ENCODE measurements at places on chromosomes 12 and 14.

DNA sequence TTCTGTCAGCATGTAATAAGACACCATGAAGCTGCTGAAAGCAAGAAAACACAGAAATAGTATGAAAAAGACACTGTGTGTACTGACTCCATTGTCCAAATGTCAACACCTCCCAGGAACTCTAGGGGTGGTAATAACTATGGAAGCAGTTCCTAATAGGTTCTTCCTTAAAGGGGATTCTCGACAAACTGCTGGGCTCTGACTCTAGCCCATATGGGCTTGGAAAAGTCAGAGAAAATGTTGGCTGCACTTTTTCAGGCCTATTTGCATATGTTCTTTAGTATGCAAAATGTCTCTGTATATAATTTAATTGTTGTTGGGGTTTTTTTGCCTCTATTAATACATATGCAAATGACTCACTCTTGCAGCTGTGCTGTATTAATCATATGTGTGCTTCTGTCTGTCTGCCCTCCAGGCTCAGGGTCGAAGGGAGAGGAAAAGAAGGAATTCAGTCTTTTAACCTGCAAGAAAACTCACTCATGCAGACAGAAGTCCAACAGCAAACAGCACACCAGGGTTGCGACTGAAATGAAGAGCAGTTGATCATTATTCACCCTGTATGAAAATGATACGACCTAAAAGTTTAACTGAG, 317.6 kb downstream of the SOX5 start:
- no peak for DNase-seq

DNA sequence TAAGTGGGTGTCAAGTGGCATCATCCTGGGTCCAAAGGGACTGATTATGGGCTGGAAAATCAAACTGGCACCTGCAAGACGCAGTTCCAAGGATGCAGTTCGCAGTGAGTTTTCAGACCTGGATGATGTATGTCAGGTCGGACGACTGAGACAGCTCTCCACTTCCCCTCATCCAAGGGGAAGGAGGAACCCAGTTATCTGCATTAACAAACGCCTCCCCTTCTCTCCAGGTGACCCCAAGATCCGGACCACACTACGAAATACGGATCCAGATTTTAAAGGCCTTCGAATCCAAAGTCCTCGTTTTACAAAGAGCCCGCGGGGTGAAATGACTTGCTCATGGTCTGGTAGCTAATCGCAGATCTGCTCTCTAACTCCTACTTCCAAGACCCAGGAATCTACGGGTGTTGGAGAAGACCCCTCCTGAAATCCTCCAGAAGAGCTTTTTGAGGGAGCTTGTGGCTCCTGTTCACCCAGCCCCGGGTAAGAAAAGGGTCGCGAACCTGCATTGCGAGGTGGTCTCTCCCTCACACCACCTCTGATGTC, 460 bp upstream of the SYNE2 start:
- no peak for DNase-seq

- DNase-seq = no peak
Observed at GRCh38 chr14:32075672-32076277, 1.3 kb upstream of the ARHGAP5 start.

GRCh38 chr12:67980391-67980790, 8.9 kb upstream of the IFNG-AS1 start:
- DNase-seq = no peak

GRCh38 chr12:111705672-111706071, 19.8 kb downstream of the ACAD10 start:
- DNase-seq = no peak

DNA sequence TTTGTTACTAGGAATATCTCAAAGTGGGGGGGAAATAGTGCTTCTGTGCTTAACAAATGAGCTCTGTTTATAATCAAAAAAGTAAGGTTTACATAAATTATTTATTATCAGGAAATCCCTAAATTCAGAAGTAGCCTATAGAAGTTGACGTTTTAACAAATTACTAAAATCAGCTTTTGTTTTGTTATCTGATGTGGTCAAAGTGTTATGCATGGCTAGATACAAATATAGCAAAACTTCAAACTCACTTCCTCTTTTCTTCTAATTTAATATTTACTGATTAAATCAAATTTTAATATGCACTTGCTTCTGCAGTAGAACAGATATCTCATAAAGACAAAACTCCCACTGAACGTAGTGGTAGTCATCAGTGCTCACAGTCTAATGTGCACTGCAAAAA, 47.5 kb downstream of the GARIN6 start:
- no peak for DNase-seq

GRCh38 chr14:53032838-53033390, 82.1 kb upstream of the FERMT2 start:
- DNase-seq = no peak

GRCh38 chr12:94488463-94488862, 28.8 kb upstream of the CEP83 start:
- DNase-seq = no peak

- no peak for DNase-seq
Observed at GRCh38 chr14:54809767-54810166, 92.9 kb downstream of the GCH1 start.

GRCh38 chr12:2613326-2614073, 181.3 kb upstream of the FKBP4 start:
- DNase-seq = no peak

DNA sequence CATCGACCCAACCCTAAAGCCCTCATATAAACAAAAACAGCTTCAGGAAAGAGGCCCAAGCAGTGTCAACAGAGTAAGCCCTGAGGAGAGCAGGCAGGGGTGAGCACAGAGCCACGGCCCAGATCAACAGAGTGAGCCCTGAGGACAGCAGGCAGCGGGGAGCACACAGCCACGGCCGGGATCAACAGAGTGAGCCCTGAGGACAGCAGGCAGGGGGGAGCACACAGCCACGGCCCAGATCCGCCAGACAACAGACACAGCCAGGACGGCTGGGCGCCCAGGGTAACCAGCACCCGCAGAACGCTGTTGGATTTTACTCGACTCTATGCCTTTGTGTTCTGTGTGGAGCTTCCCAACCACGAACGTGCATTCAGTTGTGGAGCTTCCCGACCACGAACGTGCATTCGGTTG, 15.0 kb downstream of the CCDC85C start:
- no peak for DNase-seq

- DNase-seq = no peak
Observed at GRCh38 chr12:127121494-127122084, 1145.4 kb upstream of the TMEM132C start.

DNA sequence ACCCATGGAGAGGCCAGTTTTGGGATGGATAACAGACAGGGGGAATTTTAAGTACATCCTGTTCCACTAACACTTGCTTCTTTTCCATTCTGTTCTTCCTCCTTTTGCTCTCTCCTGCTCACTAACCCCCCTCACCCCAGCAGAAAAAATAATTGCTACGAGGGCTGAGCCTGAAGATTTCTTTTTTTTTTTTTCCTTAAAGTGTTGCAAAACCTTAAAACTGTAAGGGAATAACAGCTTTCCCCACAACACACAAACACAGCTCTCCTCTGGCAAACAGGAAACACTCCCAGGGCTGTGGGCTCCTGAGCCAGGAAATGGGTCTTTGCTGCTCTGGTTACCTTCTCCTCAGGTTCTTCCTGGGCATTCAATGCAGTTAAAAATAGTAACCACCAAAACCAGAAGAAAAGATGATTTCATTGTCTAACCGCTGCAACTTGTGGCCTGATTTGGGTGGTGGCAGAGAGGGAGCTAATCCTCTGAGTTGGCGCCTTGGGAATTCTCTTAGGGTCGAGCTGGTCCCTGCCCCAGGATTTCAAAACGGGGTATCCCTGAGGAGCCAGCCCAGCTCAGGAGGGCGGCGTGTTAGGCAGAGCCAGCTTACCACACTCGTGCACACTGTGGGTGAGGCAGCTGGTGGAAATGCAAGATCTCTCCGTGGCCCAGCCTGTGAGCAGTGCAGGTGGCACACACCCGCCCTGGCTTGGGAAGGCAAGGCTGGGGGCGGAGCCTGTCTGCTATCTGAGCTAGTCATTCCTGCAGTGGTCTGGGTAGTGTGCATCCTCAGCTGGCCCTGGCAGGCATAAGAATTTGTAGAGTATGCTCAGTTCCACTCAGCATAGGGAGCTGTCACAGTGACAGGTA, 17.1 kb upstream of the EMP1 start:
- no peak for DNase-seq

DNA sequence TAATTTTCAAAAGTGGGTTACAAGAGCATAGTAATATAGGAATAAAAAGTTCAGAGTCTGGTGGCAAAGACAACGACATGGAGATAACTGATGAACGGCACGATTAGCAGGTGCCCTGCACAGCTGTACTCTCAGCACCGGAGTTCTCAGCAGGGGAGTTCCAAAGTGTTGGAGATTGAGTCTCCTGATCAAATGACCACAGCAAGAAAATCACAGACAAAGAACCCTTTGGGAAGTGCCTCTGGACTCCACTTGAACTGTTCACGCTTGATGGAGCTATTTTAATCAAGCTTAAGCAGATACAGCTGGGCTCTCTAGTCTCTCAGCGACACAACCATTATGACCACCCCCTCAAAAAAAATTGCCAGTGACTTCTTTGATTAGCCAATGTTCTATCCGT, 153.1 kb downstream of the ALG10B start:
- DNase-seq = no peak

- no peak for DNase-seq
Observed at GRCh38 chr12:56922031-56922430, 12.2 kb downstream of the SDR9C7 start.

- peak; percentile 34 for DNase-seq
Observed at GRCh38 chr12:58833853-58834252, 86.5 kb downstream of the LRIG3 start.

GRCh38 chr12:117816-118345, 51.3 kb downstream of the IQSEC3 start:
- no peak for DNase-seq

DNA sequence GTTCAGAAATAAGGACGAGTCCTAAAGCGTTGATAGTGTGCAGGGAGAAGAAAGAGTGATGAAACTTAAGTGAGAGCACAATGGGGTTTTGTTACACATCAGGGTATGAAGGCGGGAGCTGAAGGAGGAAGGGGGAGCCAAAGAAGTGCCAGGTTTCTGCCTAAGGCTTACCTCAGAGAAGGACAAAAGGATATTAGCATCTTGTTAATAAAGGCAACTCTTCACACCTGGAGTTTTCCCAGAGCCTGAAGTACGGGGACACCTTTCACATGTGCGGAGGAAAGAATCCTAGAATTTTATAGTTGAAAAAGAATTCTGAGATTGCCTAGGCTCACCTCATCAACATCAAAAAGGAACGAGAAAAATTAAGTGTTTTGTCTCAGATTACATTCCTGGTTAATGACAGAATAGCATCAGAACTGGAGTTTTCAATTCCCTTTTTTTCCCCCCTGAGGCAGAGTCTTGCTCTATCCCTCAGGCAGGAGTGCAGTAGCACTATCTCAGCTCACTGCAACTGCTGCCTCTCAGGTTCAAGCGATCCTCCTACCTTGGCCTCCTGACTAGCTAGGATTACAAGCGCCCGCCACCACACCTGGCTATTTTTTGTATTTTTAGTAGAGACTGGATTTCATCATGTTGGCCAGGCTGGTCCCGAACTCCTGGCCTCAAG, 2.2 kb upstream of the SAV1 start:
- no peak for DNase-seq

DNA sequence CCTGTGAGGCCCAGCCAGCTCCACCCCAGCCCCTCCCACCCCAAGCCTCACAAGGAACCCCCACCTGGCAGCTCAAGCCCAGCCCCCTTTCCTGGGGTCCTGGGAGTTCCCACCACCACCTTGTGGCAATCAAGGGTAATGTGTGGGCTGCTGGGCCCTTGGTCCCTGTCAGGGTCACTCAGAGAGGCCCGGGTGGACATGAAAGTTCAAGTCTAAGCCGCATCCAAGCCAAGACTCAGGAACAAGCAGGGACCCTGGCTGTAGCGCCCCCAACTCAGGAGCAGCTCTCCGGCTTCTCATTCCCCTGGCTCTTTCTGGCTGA, 106.4 kb upstream of the C14orf180 start:
- no peak for DNase-seq

DNA sequence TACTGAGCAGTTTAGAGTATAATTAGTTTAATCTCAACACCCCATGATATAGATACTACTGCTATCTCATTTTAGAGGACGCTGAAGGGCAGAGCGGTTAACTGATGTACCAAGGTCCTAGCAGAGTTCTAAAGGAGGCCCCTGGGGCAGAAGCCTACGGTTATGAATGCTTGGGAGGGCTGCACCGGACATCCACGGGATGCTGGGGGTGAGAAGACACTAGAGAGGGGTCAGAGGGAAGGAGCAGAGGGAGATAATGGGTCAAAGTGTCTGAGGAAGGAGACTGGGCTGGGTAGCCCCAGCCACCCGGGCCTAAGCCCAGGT, 1.6 kb upstream of the ACTR6 start:
- no peak for DNase-seq

DNA sequence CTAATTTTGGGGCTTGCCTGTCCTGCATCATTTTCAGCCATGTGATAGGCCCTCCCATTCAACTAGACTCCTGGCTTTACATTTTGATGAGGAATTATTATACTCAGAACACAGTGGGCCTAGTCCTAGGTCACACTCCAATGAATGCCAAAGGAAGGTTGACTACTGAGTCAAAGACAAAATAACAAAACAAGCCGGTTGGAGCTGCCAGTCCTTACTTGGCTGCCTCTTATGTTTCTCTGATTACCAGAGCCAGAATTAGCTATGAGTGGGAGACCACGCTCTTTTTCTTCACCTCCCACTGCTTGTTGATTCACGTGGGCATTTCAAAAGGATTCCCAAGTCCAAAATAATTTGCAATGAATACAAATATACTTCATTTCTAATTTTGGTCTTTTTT, 78.1 kb upstream of the USP44 start:
- DNase-seq = no peak

DNA sequence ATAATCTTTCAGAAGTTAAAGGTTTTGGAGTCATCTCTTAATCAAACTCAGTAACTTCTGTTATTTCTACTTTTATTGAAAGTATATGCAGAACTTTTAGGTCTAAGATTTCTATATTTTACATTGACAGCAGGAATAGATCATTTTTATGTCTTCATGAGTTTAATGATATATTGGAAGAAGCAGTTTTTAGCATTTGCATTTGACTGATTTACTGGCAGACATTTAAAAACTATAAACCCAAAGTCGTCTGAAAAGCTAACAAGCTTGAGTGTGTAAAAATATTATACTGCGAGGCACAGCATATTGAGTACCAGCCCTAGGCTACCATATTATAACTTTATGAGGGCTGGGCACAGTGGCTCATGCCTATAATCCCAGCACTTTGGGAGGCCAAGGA, 214.0 kb upstream of the GARIN2 start:
- no peak for DNase-seq

GRCh38 chr12:12319451-12320183, 30.4 kb downstream of the MANSC1 start:
- DNase-seq = no peak

DNA sequence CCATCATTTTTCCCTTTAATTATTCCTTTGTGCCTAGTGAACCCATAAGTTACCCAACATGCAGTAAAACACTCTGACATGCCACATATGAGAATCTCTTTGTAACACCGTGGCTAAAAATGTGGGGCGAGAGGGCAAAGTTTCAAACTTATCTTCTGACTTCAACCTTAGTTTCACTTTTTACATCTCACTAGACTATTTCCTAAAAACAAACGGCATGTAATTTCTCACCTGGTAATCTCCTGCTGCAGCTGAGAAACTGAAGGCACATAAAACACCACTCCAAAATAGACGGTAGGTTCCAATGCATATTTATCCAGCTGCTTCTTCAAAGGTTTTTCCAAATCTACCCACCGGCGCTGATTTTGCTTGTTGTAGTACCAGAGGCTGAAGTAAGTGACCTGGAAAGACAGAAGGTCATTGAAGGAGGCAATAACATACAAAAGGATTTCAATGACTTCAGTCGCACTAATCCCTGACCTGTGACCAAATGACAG, 37.9 kb downstream of the PTPN21 start:
- no peak for DNase-seq
